Myometrial cell (primary cell): ENCODE measurements at places on chromosomes 1 and 21. TPM values are rescaled to one million over a fixed set of nuclear protein-coding genes. Genes with fewer than 3 reads are reported as not detected.

Gene NBPF20
- 0.58 and 1.6 TPM in 2 replicates for total RNA-seq

Gene NCAM2
- 0.89 and 1.2 TPM in 2 replicates for total RNA-seq

Gene GSTM5
- total RNA-seq, result 2.9 and 8.5 TPM in 2 replicates

Gene COL6A2
- total RNA-seq, result 746 and 794 TPM in 2 replicates

Gene SMIM11
- total RNA-seq, result 0.89 and 14.1 TPM in 2 replicates

Gene FCRL4
- total RNA-seq, result not detected in 2 replicates

Gene CLCA1
- total RNA-seq, result not detected in 2 replicates

Gene RBM15
- total RNA-seq, result 9.5 and 17.9 TPM in 2 replicates

Gene CLCA2
- total RNA-seq, result under 0.01 TPM in 1 of 2 replicates, not detected in the other

Gene HES3
- not detected in 2 replicates for total RNA-seq
